ENCODE measurements at places on chromosomes 1 and 21. TPM values are rescaled to one million over a fixed set of nuclear protein-coding genes. Genes with fewer than 3 reads are reported as not detected.

DNA sequence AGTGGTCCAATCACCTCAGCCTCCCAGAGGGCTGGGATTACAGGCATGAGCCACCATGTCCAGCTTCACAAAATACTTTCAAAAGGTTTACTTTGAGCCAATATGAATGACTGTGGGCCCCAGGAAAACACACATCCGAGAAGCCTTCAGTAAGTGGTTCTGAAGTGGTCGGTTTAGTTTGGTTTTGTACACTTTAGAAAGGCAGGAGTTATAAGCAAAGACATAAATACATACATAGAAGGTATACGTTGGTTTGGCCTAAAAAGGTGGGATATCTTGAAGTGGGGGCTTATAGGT is 3.2 kb upstream of the MIB2 start:
- no peak for DNase-seq
- H3K27ac ChIP-seq = no peak overlapping the region

MATN1 gene
- total RNA-seq = under 0.01 TPM

- H3K4me1 ChIP-seq = peaks cover 10% of the 10 kb centered on the region
- H3K27me3 ChIP-seq = no peaks in the 10 kb centered on the region
- peak; percentile 83 for DNase-seq
These were observed 1.2 kb upstream of the FAAP20 start for GRCh38 chr1:2195785-2196184.

- no peaks in the 10 kb centered on the region for H3K27me3 ChIP-seq
- H3K4me1 ChIP-seq = peaks cover 13% of the 10 kb centered on the region
- no peak overlapping the region for H3K4me3 ChIP-seq
- no peaks in the 10 kb centered on the region for H3K36me3 ChIP-seq
- no peak for DNase-seq
These were observed 7.2 kb upstream of the PIGC start for GRCh38 chr1:172451002-172451443.

- H3K27me3 ChIP-seq = no peaks in the 10 kb centered on the region
- no peaks in the 10 kb centered on the region for H3K36me3 ChIP-seq
- peak overlapping the region; percentile 69 for H3K4me3 ChIP-seq
- peak overlapping the region; percentile 88 for H3K27ac ChIP-seq
- peaks cover 23% of the 10 kb centered on the region for H3K4me1 ChIP-seq
These were observed 95.6 kb downstream of the RGS2 start for GRCh38 chr1:192904438-192904895.

DNA sequence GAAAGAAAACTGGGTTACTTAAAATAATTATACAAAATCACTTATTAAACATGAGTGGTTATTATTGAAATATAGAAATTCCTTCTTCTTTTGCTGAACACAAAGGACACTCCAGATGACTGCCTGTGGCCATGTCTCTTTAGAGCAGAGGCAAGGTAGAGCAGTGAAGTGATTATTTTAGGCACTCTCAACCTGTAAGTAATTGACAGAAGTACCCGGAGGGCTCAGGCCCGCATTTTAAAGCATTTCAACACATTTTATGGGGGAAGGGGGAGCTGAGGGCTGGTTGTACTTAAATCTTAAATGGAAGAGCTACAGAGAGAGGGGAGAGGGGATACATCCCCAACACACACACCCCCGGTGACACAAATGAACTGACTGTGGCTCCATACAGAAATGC is 10.2 kb downstream of the OSCP1 start:
- H3K27me3 ChIP-seq = no peaks in the 10 kb centered on the region
- peaks cover 8% of the 10 kb centered on the region for H3K36me3 ChIP-seq
- no peak for DNase-seq
- no peaks in the 10 kb centered on the region for H3K4me1 ChIP-seq
- H3K27ac ChIP-seq = no peak overlapping the region
- H3K4me3 ChIP-seq = no peak overlapping the region

PTPN7 gene
- not detected for total RNA-seq

SPOCD1 gene
- total RNA-seq = 58.6 TPM

TSTD1 gene
- 1.8 TPM for total RNA-seq

- H3K36me3 ChIP-seq = no peaks in the 10 kb centered on the region
- H3K4me1 ChIP-seq = no peaks in the 10 kb centered on the region
- H3K4me3 ChIP-seq = no peak overlapping the region
- no peak overlapping the region for H3K27ac ChIP-seq
- H3K27me3 ChIP-seq = no peaks in the 10 kb centered on the region
These were observed 228.9 kb downstream of the TNR start for GRCh38 chr1:175514387-175514953.

BLACAT1 gene
- not detected for total RNA-seq

DNA sequence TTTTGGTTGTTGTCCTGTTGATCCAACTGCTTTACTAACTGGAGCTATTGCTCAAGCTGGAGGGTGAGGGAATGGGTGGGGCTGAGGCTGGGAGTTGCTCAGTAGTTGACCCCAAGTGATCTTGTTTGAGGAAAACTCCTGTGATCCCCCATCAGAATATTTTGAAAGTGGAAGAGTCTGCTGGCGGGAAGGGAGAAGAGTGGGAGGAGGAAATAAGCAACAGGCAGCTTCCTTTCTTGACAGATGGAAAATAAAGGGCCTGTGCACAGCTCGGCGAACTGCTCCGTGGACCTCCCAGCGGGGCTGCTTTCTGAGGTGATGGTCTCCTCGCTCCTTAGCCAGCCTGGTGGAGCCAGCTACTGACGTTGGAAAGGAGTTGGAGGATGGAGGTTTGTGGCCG is 199.1 kb upstream of the LMO4 start:
- no peak overlapping the region for H3K27ac ChIP-seq
- no peaks in the 10 kb centered on the region for H3K36me3 ChIP-seq
- no peaks in the 10 kb centered on the region for H3K27me3 ChIP-seq
- DNase-seq = no peak

HSD3B2 gene
- total RNA-seq = not detected

GRCh38 chr1:41894101-41894807 is 24.5 kb downstream of the HIVEP3 start:
- H3K4me1 ChIP-seq = peaks cover 28% of the 10 kb centered on the region
- no peak for DNase-seq
- H3K27me3 ChIP-seq = no peaks in the 10 kb centered on the region
- no peak overlapping the region for H3K4me3 ChIP-seq
- H3K36me3 ChIP-seq = no peaks in the 10 kb centered on the region

DNA sequence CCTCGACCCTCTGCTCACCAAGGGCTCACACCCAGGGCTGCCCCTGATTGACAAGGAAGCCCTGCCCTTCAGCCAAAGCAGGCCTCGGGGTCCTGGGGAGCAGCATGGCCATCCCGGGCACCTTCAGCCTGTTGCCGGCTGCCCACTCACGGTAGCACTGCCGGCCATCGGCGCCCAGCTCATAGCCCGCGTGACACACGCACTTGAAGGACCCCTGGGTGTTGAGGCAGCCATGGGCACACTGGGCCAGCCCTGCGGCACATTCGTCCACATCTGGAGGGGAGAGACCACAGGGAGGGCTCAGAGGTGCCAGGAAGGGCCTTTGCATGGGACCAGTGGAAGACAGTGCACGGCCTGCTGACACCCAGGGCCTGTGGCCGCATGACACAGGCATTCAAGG is 57.4 kb downstream of the ARHGEF16 start:
- no peak overlapping the region for H3K27ac ChIP-seq
- H3K36me3 ChIP-seq = peaks cover 6% of the 10 kb centered on the region
- H3K4me3 ChIP-seq = no peak overlapping the region
- H3K27me3 ChIP-seq = no peaks in the 10 kb centered on the region

DNA sequence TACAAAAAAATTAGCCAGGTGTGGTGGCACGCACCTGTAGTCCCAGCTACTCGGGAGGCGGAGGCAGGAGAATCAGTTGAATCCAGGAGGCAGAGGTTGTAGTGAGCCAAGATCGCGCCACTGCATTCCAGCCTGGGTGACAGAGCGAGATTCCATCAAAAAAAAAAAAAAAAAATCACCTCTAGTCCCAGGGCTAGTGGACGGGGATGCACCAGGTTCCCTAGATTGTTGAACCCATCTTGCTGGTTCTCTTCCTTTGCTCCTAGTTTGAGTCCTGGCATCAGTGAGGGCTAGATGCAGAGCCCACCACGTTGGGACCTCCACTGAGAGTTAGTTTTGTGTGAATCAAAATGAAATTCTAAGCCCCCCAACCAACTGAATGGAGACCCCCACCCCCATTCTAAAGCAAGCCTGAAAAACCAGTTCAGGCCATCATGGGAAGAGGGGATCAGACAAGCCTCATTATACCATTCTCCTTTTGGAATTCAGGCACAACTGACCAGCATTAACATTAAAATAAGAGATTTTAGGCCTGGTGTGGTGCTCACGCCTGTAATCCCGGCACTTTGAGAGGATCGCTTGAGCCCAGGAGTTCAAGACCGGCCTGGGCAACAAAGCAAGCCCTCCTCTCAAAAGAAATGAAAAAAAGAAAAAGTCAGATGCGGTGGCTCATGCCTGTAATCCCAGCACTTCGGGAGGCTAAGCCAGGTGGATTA is 17.9 kb upstream of the L1TD1 start:
- H3K4me1 ChIP-seq = no peaks in the 10 kb centered on the region
- H3K4me3 ChIP-seq = no peak overlapping the region
- no peak for DNase-seq
- H3K36me3 ChIP-seq = no peaks in the 10 kb centered on the region

DNA sequence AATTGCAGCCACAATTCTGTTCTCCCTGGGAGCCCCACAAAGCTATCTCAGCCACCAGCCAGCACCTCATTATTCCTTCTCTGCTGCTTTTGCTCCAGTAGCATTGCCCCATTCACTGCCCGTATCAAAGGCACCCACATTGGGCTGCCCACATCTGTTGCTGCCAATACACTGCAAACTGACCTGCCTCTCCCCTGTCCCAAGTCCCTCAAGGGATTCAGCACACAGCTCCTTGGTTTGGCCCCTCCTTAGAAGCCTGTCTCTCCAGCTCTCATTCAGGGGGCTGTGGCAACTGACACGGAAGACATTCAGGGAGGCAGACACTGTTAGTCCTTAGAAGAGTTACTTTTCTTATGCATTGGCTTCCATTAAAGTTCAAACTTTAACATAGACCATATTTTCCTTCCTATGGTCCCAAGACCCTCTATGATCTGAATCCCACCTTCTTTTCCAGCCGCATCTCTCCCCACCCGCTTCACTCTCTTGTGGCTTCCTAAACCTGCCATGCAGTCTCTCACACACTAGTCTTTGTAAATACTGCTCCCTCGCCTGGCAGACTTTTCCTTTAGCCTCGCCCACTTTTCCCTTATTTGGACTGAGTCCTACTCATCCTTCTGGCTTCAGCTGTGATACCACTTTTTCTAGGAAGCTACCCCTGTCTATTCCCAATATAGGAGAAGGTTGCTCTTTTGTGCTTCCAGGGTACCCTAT is 19.3 kb upstream of the KLHDC8A start:
- no peak overlapping the region for H3K4me3 ChIP-seq
- H3K27me3 ChIP-seq = peaks cover 3% of the 10 kb centered on the region
- no peak overlapping the region for H3K27ac ChIP-seq
- no peak for DNase-seq

DNA sequence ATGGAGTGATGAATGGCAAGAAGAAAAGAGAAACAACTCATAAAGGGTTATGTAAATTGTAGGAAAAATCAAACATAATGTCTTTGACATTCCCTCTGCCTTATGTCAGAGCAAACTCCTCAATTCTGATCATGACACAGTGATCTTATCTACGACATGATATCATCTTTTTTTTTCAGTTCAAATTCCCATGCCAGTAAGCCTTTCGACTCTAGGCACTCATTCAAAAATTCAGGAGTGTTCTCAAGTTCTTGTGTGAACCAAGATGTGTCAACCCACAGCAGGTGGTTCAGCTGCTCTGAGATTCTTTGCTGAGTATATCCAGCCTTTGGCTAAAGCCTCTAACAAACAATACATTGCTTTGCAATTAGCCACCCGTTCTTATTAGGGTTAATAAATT is 97.1 kb upstream of the ESRRG start:
- no peak overlapping the region for H3K27ac ChIP-seq
- H3K36me3 ChIP-seq = no peaks in the 10 kb centered on the region
- H3K27me3 ChIP-seq = no peaks in the 10 kb centered on the region
- H3K4me1 ChIP-seq = no peaks in the 10 kb centered on the region
- no peak overlapping the region for H3K4me3 ChIP-seq

SSX2IP gene
- 10.9 TPM for total RNA-seq

- peak overlapping the region; percentile 82 for H3K4me3 ChIP-seq
- H3K27me3 ChIP-seq = no peaks in the 10 kb centered on the region
- peaks cover 4% of the 10 kb centered on the region for H3K36me3 ChIP-seq
- peaks cover 37% of the 10 kb centered on the region for H3K4me1 ChIP-seq
- DNase-seq = peak; percentile 91
- peak overlapping the region; percentile 86 for H3K27ac ChIP-seq
These were observed 844 bp downstream of the ADAMTS5 start for GRCh38 chr21:26965907-26966581.

DNA sequence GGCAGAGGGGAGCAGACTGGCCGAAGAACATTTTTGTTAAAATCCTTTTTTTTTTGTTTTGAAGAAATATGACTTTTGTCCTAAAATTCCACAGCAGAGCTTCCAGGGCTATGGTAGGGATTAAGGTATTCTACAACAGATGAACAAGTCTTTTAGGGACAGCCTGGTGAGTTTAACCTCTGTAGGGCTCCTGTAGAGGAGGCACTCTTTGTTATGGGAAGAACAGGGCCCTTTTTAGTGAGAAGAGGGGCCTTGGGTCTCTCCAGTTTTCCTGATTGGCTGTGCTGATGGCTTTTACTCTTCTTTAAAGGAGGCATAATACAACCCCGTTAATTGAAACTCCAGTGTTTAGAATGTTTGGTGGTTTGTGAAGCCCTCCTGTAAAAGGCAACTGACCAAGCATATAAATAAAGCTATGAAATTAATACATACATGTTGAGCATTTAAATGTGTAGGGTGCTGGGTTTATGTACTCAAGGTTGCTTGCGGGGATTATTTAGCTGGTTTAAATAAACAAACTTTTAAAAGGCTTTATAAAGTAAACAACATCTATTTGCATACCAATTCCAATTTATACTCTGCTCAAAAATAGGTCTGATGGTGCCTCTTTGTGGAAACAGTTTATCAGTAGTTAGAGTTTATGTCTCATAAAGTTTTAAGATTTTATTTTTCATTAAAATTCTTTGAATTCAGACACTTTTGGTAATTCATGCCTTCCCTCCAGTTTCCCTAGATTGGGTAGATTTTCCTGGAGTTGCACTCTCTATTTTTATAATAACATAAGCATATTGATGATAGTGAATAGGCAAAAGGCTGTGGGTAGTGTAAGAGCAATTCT is 46.5 kb downstream of the PBX1 start:
- H3K27ac ChIP-seq = no peak overlapping the region
- H3K36me3 ChIP-seq = no peaks in the 10 kb centered on the region
- no peak for DNase-seq

SLAMF9 gene
- not detected for total RNA-seq

GRCh38 chr1:175873290-175873935 is 130.0 kb upstream of the TNR start:
- no peak overlapping the region for H3K4me3 ChIP-seq
- H3K27ac ChIP-seq = no peak overlapping the region
- DNase-seq = no peak
- H3K27me3 ChIP-seq = no peaks in the 10 kb centered on the region
- no peaks in the 10 kb centered on the region for H3K36me3 ChIP-seq

IPO13 gene
- total RNA-seq = 20.6 TPM

AXDND1 gene
- under 0.01 TPM for total RNA-seq

All from osteoblast (primary cell).